AG08396 (cell line): ENCODE measurements at places on chromosomes 1 and 21.
A peak's percentile ranks its signal among the peaks of the same experiment; 100 is the strongest.

- DNase-seq = no peak
Observed at GRCh38 chr1:52751589-52752483, 25.6 kb downstream of the ZYG11B start.

DNA sequence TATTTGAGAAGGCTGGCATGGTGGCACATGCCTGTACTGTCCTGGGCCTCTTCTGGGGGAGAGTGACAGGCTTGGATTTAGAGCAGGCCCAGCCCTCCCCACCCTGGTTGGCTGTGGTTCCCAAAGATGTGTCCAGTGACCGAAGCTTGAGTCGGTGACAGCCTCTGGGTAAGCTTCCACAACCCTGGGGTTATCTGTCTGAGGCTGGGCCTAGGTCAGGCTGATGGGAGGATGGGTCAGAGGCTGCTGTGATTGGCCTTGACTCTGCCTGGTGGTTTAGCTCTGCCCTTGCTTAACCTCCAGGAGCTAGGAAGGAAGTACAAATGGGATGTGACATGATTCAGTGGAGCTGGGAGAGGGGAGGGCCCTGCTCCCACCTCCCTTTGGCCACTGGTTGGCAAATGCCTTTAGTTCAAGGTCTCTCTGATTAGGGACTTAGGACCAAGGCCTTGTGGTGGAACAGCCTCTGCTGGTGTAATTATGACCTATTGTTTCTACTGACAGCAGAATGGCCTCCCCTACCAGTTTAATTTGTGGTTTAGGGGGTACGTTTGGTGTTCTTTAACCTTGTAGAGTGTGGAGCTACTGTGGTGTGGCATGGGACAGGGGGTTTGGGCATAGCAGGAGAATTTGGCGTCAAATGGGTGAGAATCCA lies 16.6 kb downstream of the NUDC start:
- no peak for DNase-seq

- no peak for DNase-seq
Observed at GRCh38 chr1:44544960-44545359, 129.3 kb downstream of the TMEM53 start.

DNA sequence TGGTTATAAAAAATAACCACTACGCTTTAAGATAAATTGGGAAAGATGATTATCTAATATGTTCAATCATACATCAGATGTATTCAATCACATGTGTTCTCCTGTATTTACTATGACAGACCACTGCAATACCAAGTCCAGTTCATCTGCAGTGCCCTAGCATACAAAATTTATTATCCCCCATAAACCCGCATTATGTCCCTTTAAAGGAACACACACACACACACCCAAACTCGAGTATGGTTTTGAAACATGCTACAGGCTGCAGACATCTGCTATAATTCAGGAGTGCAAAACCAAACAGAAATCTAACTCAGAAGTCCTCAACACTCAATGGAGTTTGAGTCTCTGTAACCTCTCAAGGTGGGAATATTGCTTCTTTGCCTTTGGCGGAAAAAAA lies 14.9 kb downstream of the ODF2L start:
- no peak for DNase-seq

DNA sequence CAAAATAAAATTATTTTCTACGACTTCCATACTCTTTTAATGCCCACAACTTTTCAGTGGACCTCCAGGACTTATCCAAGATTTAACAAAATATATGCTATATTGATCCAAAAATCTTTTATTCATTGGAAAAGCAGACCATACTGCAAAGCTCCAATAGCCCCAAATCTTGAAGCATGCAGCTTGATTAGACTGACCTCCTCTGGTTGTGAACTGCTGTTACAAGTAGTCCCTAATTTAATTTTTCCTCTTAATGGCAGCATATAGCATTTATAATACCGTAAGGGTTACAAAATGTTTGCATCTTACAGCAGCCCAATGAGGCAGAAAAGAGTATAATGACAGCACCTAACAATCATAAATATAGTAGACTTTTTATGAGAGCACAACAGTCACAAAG lies 49.8 kb downstream of the TPR start:
- DNase-seq = no peak

GRCh38 chr1:6519491-6519934 lies 28.0 kb upstream of the PLEKHG5 start:
- DNase-seq = no peak

DNA sequence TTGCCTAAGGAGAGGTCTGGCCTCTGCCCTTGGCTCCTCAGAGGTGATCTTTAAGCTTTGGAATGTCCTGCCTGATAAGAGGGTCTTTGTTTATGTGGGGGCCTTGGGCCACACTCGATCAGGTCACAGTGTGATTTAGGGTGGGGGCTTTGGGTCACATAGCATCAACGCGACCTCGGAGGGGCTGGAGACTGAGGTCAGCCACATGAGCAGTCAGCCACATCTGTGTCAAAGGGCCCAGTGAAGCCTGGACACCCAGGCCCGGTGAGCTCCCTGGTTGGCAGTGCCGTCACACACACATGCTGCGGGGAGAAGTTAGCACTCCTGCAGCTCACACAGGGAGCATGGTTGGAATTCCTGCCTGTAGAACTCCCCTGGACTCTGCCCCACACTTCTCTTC lies 345.0 kb downstream of the NPHP4 start:
- no peak for DNase-seq

DNA sequence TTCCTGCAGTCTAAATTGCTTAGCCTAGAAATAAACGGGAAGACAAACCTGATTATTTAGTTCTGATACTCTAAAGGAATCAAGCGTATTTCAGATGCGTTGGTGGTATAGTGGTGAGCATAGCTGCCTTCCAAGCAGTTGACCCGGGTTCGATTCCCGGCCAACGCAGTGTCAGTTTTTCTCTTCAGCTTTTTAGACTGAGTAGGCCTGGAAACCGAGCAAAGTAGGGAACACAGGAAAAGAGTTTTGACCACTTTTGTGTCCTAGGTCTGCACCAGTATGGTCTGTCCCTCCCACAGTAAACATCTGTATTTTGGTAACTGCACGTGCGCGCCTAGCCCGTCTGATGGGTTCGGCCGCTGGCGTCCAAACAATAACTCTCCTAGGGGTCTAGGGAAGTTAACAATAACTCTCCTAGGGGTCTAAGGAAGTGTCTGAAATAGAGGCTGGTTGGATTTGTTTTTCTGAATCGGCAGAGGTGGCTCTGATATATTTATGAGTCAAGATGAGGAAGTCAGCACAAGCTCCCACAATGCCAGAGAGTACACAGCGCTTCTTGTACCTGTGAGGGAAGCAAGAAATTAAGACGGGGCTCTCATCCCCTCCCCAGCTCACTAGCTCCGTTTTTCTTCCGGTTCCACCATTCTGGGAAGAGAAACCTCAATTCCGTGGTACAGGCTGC lies 15.6 kb upstream of the HJV start:
- DNase-seq = peak; percentile 56

DNA sequence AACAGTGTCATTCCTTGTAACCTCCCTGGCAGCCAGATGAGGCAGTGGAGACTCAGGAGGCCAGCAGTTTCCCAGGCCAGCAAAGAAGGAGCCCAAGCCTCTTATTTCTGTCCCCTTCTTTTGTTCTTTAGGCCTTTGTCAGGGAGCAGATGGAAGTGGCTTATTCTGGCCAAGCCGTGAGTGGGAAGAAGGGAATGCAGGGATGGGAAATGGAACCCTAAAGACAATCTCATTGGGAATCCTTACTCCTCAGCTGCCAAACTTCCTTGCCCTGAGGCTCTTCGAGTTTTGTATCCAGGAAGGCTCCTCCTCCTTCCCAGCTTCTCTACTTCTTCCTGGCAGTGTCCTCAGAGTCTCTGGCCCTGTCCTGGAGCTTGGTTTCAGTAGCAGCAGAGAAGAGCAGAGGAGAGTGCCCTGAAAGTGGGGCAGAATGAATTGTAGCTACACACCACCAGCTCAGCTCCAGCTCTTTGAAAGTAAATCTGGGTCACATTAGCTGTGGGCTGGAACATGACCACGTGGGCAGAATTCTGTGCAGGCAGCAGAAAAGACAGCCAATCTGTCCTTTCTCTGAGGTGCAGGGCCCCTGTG lies 63.9 kb downstream of the NDUFS5 start:
- DNase-seq = no peak

DNA sequence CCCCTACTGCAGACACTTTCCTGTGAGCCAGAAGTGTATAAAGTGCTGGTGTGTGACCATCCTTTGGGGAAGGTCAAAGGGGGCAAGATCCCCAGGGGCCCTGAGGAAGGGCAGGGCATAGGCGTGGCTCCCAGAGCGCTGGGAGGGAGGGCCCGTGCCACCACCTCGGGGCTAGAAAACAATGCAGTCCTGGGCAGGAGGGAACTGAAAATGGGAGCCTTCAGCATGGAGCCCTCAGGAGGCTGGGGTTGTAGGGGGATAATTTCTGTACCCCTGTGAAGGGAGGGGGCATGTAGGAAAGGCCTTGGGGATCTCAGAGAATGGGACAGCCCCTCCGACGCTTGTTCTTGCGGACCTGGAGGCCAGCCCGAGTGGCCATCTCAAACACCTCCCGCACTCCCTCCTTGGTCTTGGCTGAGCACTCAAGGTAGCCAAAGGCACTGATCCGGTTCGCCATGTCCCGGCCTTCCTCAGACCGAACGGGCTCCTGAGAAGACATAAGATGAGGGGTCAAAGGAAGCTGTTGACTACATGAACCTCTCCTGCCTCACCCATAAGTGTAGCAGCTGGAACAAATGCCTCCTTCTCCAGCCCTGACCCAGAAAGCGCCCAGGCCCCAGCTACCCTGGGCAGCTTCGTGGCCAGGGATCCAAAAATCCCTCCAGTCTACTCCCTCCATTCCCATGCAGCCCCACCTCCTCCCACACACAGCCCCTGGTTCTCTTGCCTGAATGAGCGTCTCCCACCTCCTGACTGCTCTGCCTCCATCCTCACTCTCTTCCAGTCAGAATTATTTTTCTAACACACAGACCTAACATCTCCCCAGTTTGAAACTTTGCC lies 5.5 kb downstream of the RHOC start:
- no peak for DNase-seq

DNA sequence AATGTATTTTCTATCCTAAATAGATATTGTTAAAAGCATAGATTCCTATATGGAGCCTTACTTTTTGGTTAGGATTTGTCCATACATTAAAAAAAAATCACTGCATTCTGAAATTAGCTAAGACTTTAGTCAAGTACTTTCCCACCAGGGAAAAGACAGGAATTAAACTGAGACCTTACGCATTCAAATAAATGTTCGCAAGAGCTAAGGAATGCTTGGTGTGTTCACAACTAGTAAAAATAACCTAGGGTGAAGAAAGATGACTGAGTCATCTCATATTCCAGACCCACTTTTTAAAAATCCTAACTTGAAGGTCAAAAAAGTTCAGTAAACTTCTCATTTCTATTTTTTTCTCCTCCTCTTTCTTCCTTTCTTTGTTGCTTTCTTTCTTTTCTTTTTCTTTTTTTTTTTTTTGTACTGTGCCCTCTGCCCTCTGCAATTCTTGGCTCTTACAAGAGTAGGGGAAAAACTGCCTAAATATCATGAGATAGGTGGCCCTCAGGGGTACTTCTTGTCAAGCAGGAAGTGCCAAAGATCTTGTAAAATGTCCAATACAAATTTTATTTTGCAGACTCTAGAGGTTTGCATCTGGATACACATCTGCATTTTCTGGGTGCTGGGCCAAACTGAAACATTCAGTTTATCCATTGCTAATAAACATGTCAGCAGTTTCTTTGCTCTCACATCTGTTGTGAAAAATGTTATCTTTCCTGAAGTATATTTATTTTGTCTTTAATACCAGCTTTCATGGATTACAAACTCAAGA lies 121.4 kb upstream of the GORAB start:
- peak; percentile 45 for DNase-seq

DNA sequence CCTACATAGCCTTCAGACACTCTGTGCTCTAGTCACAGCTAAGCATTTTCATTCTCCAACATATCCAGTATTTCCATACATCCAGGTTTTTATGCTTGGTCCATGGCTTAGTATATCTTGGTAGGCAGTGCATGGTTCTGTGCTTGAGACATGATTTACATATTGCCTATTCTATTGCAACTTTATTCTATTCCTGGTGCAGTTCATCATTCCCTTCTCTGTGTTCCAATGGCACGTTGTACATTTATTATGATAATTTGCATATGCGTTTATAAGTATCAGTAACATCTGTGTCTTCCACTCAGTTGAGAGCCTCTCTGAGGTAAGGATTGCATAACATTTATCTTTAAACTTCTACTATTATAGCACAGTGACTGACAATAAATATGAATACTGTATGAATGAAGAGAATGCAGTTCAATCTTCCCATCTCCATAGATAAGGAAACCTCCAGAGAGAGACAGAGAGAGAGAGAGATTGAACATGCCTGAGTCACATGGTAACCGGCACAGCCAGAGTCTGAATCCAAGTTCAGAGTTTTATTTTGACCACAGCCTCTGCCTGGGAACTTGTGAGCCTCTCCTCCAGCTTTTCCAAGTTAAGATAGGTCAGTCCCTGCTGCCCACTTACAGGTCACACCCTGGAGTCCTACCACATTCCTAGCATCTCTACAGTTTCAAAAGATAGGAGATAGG lies 41.5 kb downstream of the PLPPR5 start:
- DNase-seq = peak; percentile 23

GRCh38 chr1:48233666-48234485 lies 11.4 kb downstream of the SLC5A9 start:
- no peak for DNase-seq

- no peak for DNase-seq
Observed at GRCh38 chr1:194028002-194028401, 841.6 kb upstream of the B3GALT2 start.

- no peak for DNase-seq
Observed at GRCh38 chr1:61152469-61153105, 70.2 kb downstream of the NFIA start.

- no peak for DNase-seq
Observed at GRCh38 chr1:64581135-64581842, 111.4 kb downstream of the CACHD1 start.

DNA sequence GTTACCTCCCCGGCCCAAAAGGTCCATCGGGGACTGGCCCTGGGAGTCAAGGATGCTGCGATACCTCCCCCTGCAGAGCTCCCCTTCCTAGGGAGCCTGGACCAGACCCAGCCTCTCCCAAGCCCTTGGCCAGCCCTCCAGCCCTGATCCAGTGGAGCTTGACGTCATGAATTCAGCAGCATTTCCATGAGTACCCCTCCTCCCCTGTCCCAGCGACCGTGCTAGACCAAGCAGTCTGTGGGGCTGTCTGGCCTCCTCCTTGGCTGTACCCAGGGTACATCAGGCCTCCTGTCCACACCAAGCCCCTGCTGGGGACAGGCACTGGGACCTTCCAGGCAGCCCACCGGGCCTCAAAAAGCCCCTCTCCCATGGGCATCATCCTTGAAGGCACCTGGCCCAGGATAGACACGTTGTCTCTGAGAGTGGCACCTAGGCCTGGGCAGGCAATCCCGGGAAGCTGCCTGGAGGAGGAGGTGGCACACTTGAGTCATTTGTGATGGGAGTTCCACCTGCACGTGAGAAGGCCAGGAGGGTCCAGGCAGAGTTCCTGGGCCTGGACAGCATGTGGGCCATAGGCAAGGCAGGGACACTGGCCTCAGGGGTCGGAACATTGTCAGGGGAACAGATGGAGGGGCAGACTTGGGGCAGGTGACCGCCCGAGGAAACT lies 46.4 kb downstream of the WNT9A start:
- DNase-seq = no peak

GRCh38 chr1:3598051-3598491 lies 13.2 kb downstream of the MEGF6 start:
- DNase-seq = peak; percentile 62
